Activated T-cell treated with anti-CD3 and anti-CD28 coated beads, Interleukin-2, amount 50 U/mL, for 24 hours (primary cell): ENCODE measurements at places on chromosomes 7 and 10.

DNA sequence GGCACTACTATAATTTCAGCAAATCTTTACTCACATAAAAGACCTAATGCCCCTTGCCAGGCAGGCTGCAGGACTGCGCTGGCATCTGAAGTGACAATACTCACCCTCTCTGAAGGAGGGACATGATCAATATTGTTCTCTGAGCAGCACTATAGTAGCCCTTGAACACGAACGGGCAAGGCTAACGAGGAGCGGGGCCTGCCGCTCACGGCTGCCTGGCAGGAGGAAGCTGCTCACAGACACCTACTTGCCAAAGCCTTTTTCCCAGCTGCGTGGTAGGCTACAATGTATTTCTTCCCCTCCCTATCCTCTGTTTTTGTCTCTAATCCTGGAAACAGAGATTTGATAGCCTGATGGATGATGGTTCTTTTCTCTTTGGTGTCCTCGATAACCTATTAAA lies 19.9 kb downstream of the PUS7 start:
- peaks cover 91% of the 10 kb centered on the region for H3K36me3 ChIP-seq
- no peaks in the 10 kb centered on the region for H3K27me3 ChIP-seq
- H3K4me1 ChIP-seq = no peaks in the 10 kb centered on the region
- H3K27ac ChIP-seq = no peak overlapping the region
- no peak overlapping the region for H3K4me3 ChIP-seq
- no peak for DNase-seq

DNA sequence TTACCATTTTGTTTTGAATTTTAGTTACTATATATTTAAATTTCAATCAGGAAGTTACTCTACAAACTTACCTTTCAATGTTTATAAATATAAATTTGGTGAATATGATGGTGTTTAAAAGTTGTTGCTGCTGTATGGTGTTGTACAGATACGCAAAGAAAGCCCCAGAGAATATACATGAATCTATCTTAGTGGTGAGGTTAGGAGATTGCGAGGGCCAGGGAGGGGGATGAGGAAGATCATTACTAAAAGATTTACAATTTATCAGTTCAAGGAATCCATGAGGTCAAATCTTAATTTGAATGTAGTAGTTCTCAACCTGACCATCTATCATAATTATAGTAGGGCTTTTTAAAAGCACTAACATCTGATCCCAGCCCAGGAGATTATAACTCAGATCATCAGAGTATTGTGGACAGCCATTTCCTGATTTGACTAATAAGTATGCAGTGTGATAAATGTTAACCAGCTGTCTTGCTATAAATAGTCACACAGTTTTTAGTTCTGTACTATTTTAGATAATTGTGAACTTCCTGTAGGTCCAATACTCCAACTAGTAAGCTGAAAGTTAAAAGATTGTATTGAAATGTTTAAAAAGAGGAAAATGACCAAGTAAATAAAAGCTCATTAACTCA lies 23.6 kb downstream of the FAM3C start:
- DNase-seq = no peak
- no peaks in the 10 kb centered on the region for H3K27me3 ChIP-seq
- peaks cover 48% of the 10 kb centered on the region for H3K4me1 ChIP-seq
- H3K36me3 ChIP-seq = peaks cover 81% of the 10 kb centered on the region
- H3K4me3 ChIP-seq = peak overlapping the region; percentile 3

DNA sequence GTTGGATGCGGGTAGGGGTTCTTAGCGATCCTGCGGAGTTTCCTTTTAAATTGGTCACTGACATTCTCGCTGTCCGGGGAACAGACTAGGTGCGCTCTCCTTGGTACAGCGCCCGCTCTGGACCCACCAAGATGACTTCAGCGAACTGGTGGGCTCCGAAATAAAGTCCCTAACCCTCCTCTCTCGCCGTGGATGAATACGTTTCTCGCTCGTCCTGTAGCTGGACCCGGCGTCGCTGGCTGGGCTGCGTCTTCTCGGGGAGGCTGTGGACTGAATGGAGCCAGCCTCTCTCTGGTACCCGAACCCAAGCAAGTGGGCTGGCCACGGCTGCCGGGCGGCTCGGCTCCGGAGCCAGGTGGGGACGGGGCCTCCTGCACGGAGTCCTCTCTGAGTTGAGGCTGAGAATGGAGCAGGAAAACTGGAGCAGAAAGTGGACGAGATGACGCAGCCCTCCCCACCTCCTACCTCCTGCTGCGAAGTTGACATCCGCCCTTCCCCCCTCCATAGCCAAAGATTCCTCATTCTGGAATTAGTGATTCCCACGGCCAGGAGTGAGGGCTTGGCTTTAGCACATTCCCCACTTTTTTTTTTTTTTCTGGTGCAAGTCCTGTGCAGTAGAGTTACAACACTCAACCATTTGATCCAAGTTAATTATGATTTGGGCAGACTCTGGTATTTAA lies 1.5 kb downstream of the UNC5B start:
- no peak for DNase-seq
- H3K36me3 ChIP-seq = no peaks in the 10 kb centered on the region
- H3K4me3 ChIP-seq = no peak overlapping the region
- H3K27ac ChIP-seq = no peak overlapping the region

GRCh38 chr7:69334701-69335100 lies 263.6 kb upstream of the AUTS2 start:
- H3K27me3 ChIP-seq = no peaks in the 10 kb centered on the region
- H3K36me3 ChIP-seq = no peaks in the 10 kb centered on the region
- no peak for DNase-seq
- H3K4me3 ChIP-seq = no peak overlapping the region
- H3K27ac ChIP-seq = no peak overlapping the region

- DNase-seq = no peak
- H3K4me1 ChIP-seq = peaks cover 29% of the 10 kb centered on the region
- no peak overlapping the region for H3K27ac ChIP-seq
- no peaks in the 10 kb centered on the region for H3K27me3 ChIP-seq
- peaks cover 34% of the 10 kb centered on the region for H3K36me3 ChIP-seq
Measured at GRCh38 chr7:27640884-27641574, 21.7 kb downstream of the HIBADH start.

DNA sequence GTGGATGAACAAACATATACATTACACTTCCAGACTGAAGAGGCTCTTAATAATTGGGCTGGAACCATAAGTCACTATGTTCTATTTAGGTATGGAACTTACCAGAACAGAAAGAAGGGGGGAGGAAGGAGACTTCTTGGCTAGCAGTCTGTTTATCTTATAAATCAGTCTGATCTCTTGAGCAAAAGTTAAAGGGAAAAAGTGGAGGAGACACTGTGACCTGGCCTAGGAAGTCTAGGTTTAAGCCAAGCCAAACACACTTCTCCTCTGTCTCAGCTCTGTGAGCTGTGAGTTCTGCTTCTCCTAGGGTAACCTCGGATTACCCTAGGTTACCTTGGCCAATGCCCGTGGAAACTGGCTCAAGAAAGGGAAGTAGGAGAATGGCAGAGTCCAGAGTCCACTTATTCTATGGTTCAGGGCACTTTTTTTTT lies 95.2 kb downstream of the PFKFB3 start:
- DNase-seq = no peak
- no peak overlapping the region for H3K4me3 ChIP-seq
- peaks cover 11% of the 10 kb centered on the region for H3K36me3 ChIP-seq
- peak overlapping the region; percentile 1 for H3K27ac ChIP-seq

DNA sequence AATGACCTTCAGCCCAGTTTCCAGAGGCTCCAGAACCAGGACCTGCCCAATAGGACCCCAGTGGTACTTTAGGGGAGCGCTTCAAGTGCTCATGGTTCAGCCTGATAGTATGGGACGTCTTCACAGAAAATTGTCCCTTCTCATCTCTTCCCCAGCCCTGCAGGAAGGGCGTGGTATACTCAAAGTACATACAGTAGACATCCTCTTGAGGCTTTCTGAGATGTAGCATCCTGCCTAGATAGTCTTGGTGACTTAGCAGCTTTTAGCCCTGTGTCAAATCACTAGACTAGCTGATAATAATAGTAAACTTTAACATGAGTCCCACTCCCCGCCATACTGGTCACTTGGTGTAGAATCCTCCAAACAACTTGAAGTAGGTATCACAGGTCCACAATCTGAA lies 193.2 kb downstream of the CYP26A1 start:
- H3K4me3 ChIP-seq = no peak overlapping the region
- H3K4me1 ChIP-seq = peaks cover 10% of the 10 kb centered on the region
- no peaks in the 10 kb centered on the region for H3K36me3 ChIP-seq
- H3K27me3 ChIP-seq = no peaks in the 10 kb centered on the region
- DNase-seq = no peak

DNA sequence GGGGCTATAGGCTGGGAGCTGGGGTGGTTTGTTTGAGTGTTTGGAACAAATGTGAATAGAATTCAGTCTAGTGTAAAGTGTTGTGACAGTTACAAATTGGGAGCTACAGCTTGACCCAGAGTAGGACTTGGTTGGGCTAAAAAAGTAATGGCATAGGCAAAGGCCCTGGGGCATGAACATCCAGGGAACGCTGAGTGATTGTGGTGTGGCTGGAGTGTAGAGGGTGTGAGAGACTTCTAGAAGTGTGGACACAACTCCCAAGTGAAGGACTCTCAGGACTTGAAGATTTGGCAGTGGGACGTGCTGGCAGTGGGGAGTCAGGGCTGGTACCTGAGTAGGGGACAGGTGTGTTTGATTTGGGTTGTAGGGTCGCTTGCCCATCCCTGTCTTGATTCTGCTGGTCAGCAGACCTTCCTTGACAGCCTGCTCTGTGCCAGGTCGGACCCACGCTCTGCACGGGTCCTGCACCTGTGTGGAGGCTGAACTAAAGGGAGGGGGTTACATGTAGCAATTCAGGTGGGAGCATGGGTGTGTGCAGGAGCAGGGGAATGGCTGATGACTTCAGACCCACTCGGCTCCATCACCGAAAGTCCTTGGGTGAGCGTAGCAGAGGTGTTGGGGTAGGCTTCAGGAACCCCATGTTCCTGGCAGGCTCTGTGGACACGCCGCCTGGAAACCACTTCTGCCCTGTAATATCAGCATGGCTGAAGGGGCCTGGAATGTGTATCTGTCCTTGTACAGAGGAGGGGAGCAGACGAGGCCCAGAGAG lies 43.3 kb downstream of the ZMIZ1 start:
- H3K4me1 ChIP-seq = peaks cover 30% of the 10 kb centered on the region
- no peaks in the 10 kb centered on the region for H3K27me3 ChIP-seq
- H3K4me3 ChIP-seq = no peak overlapping the region
- no peak overlapping the region for H3K27ac ChIP-seq

GRCh38 chr7:121178452-121178851 lies 150.3 kb upstream of the WNT16 start:
- no peak overlapping the region for H3K27ac ChIP-seq
- H3K27me3 ChIP-seq = peaks cover 14% of the 10 kb centered on the region
- no peaks in the 10 kb centered on the region for H3K36me3 ChIP-seq
- H3K4me3 ChIP-seq = no peak overlapping the region
- peaks cover 5% of the 10 kb centered on the region for H3K4me1 ChIP-seq

DNA sequence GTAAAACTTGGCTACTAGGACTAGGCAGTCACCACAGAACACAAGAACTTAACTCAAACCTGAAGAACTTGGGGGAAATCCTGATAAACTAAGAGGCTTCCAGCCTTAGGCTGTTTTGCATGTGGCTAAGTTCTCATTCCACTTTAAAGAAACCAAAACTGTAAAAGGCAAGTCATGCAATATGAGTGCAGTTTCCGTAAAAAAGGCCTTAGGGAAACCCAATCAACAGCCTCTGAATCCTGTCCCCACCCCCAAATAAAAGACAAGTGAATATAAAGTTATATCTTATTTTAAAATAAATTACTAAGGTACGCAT lies 95.1 kb downstream of the USP6NL start:
- H3K27me3 ChIP-seq = no peaks in the 10 kb centered on the region
- DNase-seq = no peak
- peaks cover 22% of the 10 kb centered on the region for H3K4me1 ChIP-seq
- H3K4me3 ChIP-seq = no peak overlapping the region

DNA sequence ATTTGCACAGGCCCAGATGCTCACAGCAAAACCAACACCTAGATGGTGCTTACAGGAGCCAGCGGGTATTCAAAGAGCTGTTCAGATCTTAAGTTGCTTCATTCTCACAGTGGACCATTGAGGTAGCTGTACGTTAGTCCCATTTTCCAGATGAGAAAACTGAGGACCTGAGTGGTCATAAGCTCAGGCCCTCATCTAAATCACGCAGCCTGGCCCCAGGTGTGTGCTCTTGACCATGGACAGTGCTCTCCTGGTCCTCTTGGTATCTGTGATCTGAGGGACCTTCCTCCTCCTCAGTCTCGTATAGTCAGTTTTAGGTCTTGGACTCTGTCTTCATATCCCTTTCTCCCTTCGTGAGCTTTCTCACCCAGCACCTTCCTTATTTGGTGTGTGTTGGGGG lies 43.7 kb downstream of the HTRA1 start:
- no peaks in the 10 kb centered on the region for H3K27me3 ChIP-seq
- H3K36me3 ChIP-seq = no peaks in the 10 kb centered on the region
- no peak overlapping the region for H3K27ac ChIP-seq

GRCh38 chr10:125565046-125565445 lies 117.9 kb downstream of the TEX36 start:
- DNase-seq = no peak
- no peaks in the 10 kb centered on the region for H3K4me1 ChIP-seq
- H3K27me3 ChIP-seq = peaks cover 20% of the 10 kb centered on the region
- no peaks in the 10 kb centered on the region for H3K36me3 ChIP-seq
- no peak overlapping the region for H3K4me3 ChIP-seq

DNA sequence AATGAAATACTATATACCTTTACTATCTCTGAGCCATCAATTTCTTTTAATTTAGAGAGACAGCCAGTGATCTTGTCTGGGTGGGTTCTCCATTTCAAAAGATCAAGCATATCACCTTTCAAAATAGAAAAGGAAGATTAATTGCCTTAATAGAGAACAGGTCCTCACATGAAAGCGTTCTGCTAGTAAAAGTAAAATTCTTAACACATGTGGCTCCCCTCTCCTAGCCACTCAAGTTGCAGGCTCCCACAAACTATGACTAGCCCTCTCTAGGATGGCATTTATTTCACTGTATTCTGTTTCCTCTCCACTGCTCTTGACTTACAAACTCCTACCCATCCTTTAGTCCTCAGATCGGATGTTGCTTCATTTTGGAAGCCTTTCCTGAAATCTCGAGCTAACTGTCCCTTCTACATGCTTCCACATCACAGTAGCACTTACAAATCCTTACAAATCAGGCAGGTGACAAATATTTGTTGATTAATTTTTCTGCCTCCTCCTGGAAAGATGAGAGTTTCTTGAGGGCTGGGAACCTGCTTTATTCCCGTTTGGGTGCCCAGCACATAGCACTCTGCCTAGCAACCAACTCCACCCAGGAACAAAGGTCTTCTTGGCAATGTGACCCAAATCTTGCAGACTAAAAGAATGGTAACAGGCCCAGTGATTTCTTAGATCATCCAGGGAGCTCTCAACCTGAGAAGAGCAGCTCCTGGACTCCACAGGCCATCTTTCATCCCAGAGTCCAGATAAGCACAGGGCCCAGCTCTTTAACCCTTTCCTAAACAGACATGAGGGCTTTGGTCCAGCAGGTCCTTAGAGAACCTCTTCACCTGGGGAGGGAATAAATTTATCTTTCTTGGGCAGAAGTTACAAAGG lies 310.4 kb upstream of the IMMP2L start:
- no peak for DNase-seq
- peaks cover 2% of the 10 kb centered on the region for H3K27me3 ChIP-seq
- H3K4me3 ChIP-seq = no peak overlapping the region
- no peaks in the 10 kb centered on the region for H3K4me1 ChIP-seq

- H3K4me1 ChIP-seq = no peaks in the 10 kb centered on the region
- DNase-seq = no peak
- no peaks in the 10 kb centered on the region for H3K36me3 ChIP-seq
- H3K27ac ChIP-seq = no peak overlapping the region
- peaks cover 3% of the 10 kb centered on the region for H3K27me3 ChIP-seq
- H3K4me3 ChIP-seq = no peak overlapping the region
Measured at GRCh38 chr10:21030091-21030490, 133.0 kb upstream of the NEBL start.
